ENCODE measurements at places on chromosomes 4 and X.
A peak's percentile ranks its signal among the peaks of the same experiment; 100 is the strongest.

GRCh38 chrX:69055193-69055592 lies 110.1 kb downstream of the PJA1 start:
- no peak for DNase-seq

GRCh38 chrX:63761639-63762038 lies 23.4 kb downstream of the ARHGEF9 start:
- no peak for DNase-seq

- DNase-seq: no peak
These were observed 90.3 kb upstream of the CAMK2D start for GRCh38 chr4:113851816-113852215.

GRCh38 chr4:36039026-36039425 lies 205.3 kb downstream of the ARAP2 start:
- DNase-seq: no peak

- DNase-seq: peak; percentile 29
These were observed 712 bp downstream of the STX18 start for GRCh38 chr4:4541040-4541631.

DNA sequence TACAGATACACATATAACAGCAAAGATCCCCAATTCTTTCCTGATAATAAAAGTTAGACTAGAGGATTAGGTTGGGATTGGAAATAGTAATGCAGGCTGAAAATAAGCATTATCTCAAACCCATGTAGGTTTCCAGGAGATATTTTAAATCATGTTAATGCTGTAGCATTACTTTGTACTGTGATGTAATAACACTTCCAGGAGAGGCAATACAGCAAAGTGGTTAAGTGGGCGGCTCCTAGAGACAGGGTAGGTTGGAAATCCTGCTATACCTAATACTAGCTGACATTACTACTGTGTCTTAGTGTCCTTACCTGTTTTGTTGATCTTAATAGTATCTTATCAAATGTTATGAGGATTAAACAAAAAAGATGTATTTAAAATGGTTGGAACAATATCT lies 9.6 kb downstream of the PAICS start:
- no peak for DNase-seq
